Uterus (tissue), 4 donors: ENCODE measurements at places on chromosomes 1 and 21. TPM values are rescaled to one million over a fixed set of nuclear protein-coding genes. Genes with fewer than 3 reads are reported as not detected.

Gene RXFP4
- not detected for total RNA-seq

Gene WDR77
- 7.2 TPM for total RNA-seq

Gene SLC16A4
- total RNA-seq, result 3.8 TPM

Gene NCAM2
- 1.2 TPM for total RNA-seq

Gene PDE4DIP
- total RNA-seq, result 59.8 TPM

Gene MTARC2
- total RNA-seq, result 4.7 TPM

Gene WNT3A
- total RNA-seq, result not detected

Gene PAX7
- total RNA-seq, result not detected

Gene S100A16
- 71.5 TPM for total RNA-seq

Gene OXCT2
- total RNA-seq, result 1.5 TPM

Gene BRINP3
- not detected for total RNA-seq

Gene ACKR1
- total RNA-seq, result 194 TPM

Gene CEPT1
- 31.6 TPM for total RNA-seq

Gene RIMKLA
- total RNA-seq, result not detected

Gene DESI2
- total RNA-seq, result 42.6 TPM

Gene PDC
- total RNA-seq, result not detected

Gene GPR37L1
- total RNA-seq, result 0.21 TPM

Gene ASPM
- total RNA-seq, result not detected

Gene BSND
- not detected for total RNA-seq

Gene OR6N1
- total RNA-seq, result not detected

Gene OLFML3
- 98.8 TPM for total RNA-seq

Gene NOC2L
- total RNA-seq, result 21.8 TPM

Gene CFHR4
- not detected for total RNA-seq

Gene TMCC2
- total RNA-seq, result 6.1 TPM

Gene OR2L13
- total RNA-seq, result not detected

Gene CHI3L2
- not detected for total RNA-seq

Gene VTCN1
- total RNA-seq, result 2.6 TPM

Gene FAM151A
- not detected for total RNA-seq

Gene GADD45A
- total RNA-seq, result 11.1 TPM

Gene HEYL
- total RNA-seq, result 16.9 TPM

Gene KCNJ15
- 0.26 TPM for total RNA-seq

Gene RPTN
- total RNA-seq, result not detected

Gene TMCO2
- total RNA-seq, result not detected

Gene PGLYRP4
- not detected for total RNA-seq

Gene GNAT2
- total RNA-seq, result not detected

Gene GSTM5
- total RNA-seq, result 21.8 TPM

Gene GJB4
- total RNA-seq, result not detected

Gene CHRNB2
- 1.1 TPM for total RNA-seq

Gene LMX1A
- total RNA-seq, result not detected

Gene CELF3
- not detected for total RNA-seq

Gene KCNE2
- total RNA-seq, result 0.85 TPM

Gene DMBX1
- 0.07 TPM for total RNA-seq

Gene TMEM222
- total RNA-seq, result 9.7 TPM
